ENCODE measurements at places on chromosomes 2 and 18. TPM values are rescaled to one million over a fixed set of nuclear protein-coding genes. Genes with fewer than 3 reads are reported as not detected.

The GPR155 gene
- 4.4 TPM for polyA plus RNA-seq

DNA sequence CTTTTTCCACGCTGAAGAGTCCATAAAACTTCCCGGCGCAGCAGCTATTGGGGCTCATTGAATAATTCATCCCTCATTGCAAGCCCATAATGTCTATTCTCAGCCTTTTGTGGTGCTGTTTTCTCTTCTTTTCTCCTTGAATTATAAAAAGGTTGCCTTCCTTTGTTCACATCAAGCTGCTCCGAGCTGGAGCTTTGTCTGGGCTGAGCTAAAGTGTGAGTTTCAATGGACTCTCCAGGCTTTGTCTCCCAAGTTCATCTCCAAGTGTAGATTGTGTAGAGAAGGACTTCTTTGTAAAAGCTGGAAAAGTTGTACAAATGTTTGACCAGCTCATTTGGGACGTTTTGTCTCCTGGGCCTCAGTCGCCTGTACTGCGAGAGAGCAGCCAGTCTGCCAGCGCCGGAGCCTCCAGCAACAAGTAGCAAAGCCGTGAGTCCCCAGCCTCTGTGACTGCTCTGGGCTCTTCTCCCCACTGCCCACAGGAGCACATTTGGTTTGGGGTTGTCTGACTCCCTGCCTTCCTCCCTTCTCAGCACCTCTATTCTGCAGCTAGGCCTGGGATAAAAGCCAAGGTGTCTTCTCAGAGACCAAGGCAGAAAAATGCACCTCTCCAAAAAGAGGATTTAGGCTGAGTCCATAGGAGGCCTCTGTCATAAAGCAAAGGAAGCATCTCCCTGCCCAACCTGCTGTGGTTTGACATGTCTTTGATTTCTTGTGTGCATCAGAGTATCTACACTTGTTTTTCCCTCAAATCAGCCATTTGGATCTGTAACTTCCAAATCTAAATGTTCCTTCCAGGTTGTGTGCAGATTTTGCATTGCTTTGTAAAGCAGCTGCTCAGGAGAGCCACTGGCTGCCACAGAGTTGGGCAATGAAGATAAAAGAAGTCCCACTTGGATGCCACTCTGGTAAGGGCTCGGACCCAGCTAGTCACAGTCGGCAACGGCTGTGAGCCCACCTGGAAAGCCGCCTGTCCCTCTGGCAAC, 6.4 kb downstream of the PAX3 start:
- no peak for DNase-seq
- peaks cover 19% of the 10 kb centered on the region for H3K36me3 ChIP-seq
- peaks cover 98% of the 10 kb centered on the region for H3K27me3 ChIP-seq
- peaks cover 19% of the 10 kb centered on the region for H3K4me1 ChIP-seq
- H3K4me3 ChIP-seq: no peak overlapping the region

- no peak for DNase-seq
- H3K4me3 ChIP-seq: no peak overlapping the region
- no peak overlapping the region for H3K27ac ChIP-seq
- H3K36me3 ChIP-seq: peaks cover 6% of the 10 kb centered on the region
- H3K4me1 ChIP-seq: no peaks in the 10 kb centered on the region
These were observed 494.8 kb downstream of the CMPK2 start for GRCh38 chr2:6370753-6371551.

- no peaks in the 10 kb centered on the region for H3K4me1 ChIP-seq
- H3K36me3 ChIP-seq: no peaks in the 10 kb centered on the region
- H3K27me3 ChIP-seq: no peaks in the 10 kb centered on the region
- no peak for DNase-seq
- H3K4me3 ChIP-seq: no peak overlapping the region
These were observed 1003.2 kb upstream of the FAM98A start for GRCh38 chr2:34602262-34602661.

DNA sequence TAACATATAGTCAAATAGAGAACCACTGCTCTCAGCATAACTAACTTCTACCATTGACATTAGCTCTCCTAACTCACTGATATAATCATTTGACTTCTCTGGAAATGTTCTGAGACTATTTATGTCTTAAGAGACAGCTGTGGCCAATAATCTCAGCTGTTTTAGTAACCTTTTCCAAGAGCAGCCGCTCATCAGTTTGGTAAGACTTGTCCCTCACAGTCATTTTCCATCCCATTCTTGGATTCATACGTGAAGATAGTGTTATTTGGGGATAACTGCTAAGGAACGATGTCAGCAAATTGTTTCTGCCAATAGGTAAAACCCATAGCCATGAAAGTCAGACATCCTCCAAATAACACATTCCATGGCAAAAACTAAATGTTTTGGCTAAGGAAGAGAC, 127.8 kb downstream of the LNPK start:
- H3K4me3 ChIP-seq: no peak overlapping the region
- no peaks in the 10 kb centered on the region for H3K4me1 ChIP-seq
- no peak for DNase-seq
- H3K27me3 ChIP-seq: peaks cover 12% of the 10 kb centered on the region
- H3K36me3 ChIP-seq: no peaks in the 10 kb centered on the region

Measured in naive B cell (primary cell).